ENCODE measurements at places on chromosomes 7 and 10.
A peak's percentile ranks its signal among the peaks of the same experiment; 100 is the strongest.

- no peak for DNase-seq
These were observed 311.6 kb upstream of the MKI67 start for GRCh38 chr10:128437786-128438345.

- DNase-seq: no peak
These were observed 36.6 kb upstream of the CCAR1 start for GRCh38 chr10:68684413-68684812.

- DNase-seq: no peak
These were observed 44.2 kb upstream of the SLC35G1 start for GRCh38 chr10:93849593-93849992.

DNA sequence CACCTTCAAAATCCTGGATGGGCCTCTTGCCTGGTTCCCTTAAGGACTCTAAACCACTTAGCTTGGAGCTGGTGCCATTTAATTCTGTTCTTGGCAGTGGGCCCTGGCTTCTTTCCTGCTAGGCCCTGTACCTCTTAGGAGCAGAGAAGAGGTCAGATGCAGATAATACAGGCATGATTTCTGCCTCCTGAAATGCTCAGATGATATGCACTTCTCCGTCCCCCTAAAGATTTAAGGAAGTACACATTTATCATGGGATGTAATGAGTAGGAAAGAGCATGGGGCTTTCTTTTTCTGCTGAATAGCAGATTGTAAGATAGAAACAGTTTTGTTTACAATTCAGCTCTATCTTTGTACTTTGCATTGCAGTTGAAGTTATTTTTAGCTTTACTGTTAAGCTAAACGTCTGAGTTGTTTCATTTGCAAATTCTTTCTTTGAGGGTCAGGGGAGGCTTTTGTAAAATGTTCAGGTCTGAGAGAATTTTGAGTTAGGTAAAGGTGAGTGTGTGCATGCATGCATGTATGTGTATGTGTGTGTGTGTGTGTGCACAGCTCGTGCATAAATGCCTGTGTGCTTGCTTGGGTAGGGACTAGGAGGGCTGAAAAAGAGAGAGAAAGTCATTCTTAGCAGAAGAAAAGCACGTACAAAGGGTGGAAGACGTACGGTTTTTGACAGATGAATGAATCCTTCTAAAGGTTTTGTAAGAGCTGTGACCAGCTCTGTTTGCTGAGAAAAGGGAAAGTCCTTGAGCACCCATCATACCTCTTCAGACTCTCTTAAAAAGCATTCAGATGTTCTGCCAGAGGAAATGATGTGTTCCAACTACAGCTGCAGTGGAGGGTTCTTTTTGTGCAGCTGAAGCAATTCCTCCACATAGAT, 364.2 kb downstream of the AUTS2 start:
- no peak for DNase-seq

GRCh38 chr10:116849248-116850057, at the start of gene ENO4:
ENO4 (plus strand) TSS chr10:116849499; CDS start chr10:116849567, 68 bp downstream.
- peak; percentile 89 for DNase-seq

DNA sequence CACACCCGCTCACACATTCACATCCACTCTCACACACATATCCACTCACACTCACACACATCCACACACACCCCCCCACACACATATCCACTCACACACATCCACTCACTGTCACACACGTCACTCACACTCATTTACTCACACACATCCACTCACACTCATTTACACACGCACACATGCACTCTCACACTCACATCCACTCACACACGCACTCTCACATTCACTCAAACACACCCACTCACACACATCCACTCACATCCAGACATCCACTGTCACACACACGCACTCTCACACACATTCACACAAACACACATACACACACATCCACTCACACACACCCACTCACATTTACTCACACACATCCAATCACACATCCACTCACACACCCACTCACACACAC, 18.3 kb downstream of the PWWP2B start:
- no peak for DNase-seq

GRCh38 chr7:50317697-50318669, 13.5 kb downstream of the IKZF1 start:
- no peak for DNase-seq

DNA sequence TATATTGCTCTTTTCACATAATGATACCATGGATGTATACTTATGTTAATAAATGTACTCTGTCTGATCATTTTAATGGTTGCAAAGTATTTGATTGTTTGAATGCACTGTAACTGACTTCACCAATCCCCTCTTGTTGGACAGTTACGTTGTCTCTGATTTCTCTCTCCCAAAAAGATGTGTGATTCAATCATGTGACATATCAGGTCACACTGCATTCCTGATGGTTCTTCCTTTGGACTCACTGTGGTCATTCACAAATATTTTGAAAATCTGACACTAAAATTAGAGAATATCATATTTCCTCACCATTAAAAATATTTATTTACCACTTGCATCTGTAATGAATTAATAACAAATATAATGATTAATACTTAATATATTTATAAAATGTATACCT, 22.2 kb downstream of the SLC16A12 start:
- no peak for DNase-seq

- DNase-seq: no peak
These were observed 31.6 kb downstream of the ATAD1 start for GRCh38 chr10:87786421-87786820.

DNA sequence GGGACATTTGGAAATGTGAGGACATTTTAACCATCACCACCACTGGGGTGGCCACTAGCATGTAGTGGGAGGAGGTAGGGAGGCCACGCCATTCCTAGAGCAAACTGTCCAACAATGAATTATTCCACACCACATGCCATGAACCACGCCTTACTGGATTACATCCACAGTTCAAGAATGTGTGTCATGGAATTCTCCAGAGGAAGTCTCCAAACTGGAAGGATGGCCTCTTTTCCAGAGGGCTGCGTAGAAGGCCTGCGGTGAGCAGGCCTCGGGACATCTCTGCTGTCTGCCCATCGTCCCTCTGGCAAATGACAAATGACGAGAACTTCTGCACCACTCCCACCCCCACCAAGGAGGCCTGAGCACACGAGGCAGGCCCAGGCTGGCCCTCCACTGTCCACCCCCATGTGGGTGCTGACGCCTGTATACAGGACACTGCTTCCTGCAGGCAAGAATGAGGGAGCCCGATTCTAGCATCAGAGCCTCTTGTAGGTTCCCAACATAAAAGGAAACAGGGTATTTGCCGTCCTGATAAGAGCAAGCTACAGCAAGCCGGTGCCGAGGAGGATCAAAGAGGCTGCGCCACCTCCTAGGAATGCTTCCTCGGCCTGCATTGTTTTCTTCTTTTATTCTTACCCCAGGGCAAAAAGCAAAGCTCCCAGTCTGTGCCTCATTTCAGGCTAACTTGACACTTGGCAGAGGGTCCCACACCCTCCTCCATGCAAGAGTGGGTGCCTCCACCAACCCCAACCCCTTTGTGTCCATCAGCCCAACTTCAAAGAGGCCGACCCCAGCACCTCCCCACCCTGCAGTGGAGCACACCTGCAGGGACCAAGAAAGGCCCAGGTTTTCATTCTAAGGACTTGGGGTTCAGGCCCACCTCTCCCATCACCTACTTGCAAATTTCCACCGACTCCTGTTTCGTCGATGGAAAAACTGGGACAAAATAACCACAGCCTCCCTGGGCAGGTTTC, 23.9 kb downstream of the TNS3 start:
- no peak for DNase-seq

DNA sequence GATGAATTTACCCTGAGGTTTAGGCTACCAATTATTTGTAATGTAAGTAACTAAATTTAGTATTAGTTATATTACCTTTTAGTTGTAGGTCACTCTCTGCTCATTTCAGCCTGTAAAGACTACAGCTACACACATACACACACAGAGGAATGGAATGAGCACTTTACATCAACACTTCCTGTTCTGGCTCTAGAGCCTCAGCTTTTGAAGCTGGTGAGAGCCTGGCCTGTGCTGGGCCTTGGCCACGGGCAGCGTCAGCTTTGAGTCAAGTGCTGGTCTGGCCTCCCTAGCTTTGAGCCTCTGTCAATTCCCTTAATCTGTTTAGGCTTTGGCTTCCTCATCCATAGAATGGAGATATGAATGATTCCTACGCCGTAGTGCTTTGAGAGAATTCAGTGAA, 141.7 kb downstream of the EGFR start:
- no peak for DNase-seq

- DNase-seq: peak; percentile 33
These were observed 634 bp downstream of the HECW1 start for GRCh38 chr7:43112941-43113621.

DNA sequence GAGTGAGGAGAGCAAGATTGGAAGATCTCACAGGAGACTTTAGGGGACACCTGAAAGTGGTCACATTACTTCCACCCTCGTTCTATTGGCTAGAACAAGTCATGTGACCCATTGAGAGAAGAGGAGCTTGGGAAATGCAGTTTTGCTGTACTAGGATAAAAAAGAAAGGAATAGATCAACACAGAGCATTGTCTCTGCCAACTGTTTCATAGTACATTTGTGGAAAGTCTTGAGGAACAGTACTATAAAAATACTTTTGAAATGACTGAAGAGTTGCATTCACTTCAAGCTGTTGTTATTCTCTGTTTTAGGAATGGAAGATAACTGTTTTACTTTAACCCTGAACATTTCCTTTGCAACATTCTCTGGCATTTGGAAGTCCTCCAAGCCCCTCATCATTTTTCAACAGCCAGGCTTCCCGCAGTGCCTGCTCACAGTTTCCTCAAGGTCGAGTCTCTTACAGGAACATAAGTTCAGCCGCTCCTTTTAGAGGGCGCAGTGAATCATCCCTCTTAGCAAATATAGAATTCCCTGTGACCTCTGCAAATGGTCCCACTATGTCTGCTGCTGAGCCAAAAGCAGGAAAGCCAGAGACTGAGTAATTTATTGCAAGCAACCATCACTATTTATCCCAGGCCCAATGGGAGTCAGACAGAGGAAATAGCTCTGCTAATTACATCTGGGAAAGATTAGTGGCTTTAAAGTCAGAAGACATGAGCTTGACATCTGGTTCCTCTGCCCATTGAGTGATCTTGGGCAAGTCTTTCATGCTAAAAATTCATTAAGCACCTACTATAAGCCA, 40.7 kb downstream of the MRPL32 start:
- peak; percentile 6 for DNase-seq

DNA sequence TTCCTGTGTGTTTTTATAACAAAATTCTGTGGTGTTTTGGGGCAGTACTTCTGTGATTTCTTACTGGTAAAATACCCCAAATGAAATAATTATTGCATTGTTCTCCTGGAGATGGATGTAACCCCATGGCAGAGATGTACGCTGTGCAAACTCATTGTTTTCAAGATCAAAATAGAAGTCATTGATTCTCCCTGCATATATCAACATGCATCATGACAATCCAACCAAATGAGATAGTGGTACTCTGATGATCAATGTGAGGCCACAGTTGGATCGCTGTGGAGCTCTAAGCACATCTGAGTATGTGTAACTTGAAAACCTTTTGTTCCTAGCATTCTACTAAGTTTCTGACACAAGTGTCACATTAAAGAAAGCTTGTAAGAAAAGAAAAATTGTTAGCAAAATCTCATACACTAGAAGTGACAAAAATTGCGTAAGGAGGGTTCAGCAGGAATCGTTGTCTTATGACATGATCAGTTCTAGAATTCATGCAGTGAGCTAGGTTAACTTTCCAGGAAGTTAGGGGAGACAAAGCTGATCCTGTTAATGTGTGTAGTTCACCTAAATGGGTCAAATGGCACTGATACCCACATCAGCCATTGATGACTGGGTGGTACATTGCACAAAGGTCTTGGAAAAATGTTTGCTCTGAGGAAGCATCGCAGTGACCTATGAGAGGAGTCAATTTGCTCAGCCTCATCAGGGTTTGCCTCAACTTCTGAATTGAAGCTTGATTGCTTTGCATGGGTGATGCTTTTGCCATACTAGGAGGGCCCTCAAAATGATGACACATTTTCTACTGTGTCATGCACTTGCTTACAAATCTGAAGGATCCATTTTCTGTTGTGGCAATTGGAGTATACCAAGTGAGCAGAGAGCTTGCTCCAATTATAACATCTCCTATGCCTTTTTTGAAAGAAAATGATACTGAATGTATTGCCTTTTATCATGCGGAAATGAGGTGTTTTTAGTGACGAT, 145.1 kb downstream of the PLXDC2 start:
- DNase-seq: no peak

- DNase-seq: no peak
These were observed 33.1 kb upstream of the CYP26C1 start for GRCh38 chr10:93027508-93027907.

GRCh38 chr10:119286983-119287633, 79.7 kb downstream of the GRK5 start:
- DNase-seq: no peak

GRCh38 chr10:94097656-94098055, 103.9 kb downstream of the PLCE1 start:
- DNase-seq: no peak

DNA sequence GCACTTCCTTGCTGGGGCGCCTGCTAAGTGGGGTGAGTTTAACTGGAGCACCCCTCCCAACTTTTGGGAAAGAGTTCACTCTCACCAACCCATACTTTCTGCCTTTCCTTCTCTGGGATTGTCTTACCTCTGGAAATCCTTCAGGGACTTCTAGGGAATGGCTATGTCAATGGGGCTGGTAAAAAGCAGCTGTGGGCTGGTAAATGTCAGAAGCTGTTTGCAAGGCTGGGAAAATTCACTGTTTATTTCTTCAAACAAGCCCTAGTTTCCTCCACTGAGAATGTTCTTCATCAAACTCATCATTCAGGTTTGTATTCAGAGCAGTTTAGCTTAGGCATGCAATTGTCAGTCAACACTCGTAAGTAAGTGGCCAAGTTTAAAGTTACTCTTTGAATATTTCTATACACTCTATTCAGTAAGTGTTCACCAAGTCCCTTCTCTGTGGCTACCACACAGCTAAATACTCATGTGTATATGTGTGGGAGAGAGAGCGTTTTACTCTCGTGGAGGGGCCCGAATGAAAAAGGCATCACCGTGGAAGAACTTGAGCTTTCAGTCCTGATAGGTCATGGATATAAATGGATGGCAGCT, 654.8 kb downstream of the LRMDA start:
- no peak for DNase-seq

DNA sequence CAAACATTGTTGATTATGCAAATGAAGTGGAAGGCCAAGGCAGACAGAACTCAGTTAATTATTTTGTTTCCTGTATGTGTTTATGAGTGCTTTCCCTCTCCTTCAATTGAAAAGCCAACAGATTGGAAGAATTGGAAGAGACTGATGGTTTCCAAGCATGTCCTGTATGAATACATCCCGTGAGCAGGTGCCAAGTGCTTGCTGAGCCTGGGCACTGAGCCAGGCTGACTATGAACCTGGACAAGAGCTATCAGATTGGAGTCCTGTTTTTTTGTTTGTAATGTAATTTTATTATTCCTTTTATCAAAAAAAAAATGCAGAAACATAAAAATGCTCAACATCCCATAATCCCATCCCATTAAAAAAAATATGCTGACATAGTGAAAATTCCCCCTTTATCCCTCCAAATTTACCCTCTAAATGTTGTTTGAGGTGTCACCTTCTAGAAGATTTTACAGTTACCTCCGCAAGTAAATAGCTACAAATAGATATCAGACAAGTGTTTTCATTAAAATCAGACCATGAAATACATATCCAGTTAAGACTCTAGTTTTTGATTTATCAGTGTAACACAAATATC, 449.5 kb downstream of the GRID1 start:
- DNase-seq: no peak
